ENCODE measurements at places on chromosomes 3 and 15. TPM values are rescaled to one million over a fixed set of nuclear protein-coding genes. Genes with fewer than 3 reads are reported as not detected.

CACNA2D2 gene
- total RNA-seq = 0.16 TPM

HRG gene
- not detected for total RNA-seq

ZCWPW2 gene
- 1.1 TPM for total RNA-seq

SLC51B gene
- total RNA-seq = 1.0 TPM

VWA5B2 gene
- total RNA-seq = not detected

ZNF501 gene
- total RNA-seq = 9.0 TPM

MESP2 gene
- total RNA-seq = 1.9 TPM

FOXL2NB gene
- total RNA-seq = not detected

MNS1 gene
- total RNA-seq = 1.9 TPM

OR5H1 gene
- total RNA-seq = not detected

GP9 gene
- total RNA-seq = not detected

SLC25A38 gene
- total RNA-seq = 19.9 TPM

C3orf20 gene
- not detected for total RNA-seq

TFDP2 gene
- total RNA-seq = 23.3 TPM

ROPN1 gene
- total RNA-seq = not detected

HACD2 gene
- total RNA-seq = 6.4 TPM

ZPLD1 gene
- total RNA-seq = under 0.01 TPM

TRPM7 gene
- total RNA-seq = 54.5 TPM

ACOX2 gene
- 28.2 TPM for total RNA-seq

CPN2 gene
- not detected for total RNA-seq

CCR4 gene
- total RNA-seq = not detected

FGF12 gene
- total RNA-seq = not detected

ANKRD63 gene
- total RNA-seq = not detected

PTH1R gene
- total RNA-seq = 0.77 TPM

WWTR1 gene
- 23.2 TPM for total RNA-seq

CPNE9 gene
- not detected for total RNA-seq

TM6SF1 gene
- total RNA-seq = 2.0 TPM

FRMD5 gene
- 9.3 TPM for total RNA-seq

NRROS gene
- total RNA-seq = 0.63 TPM

LRRC2 gene
- under 0.01 TPM for total RNA-seq

GRK7 gene
- total RNA-seq = not detected

XIRP1 gene
- total RNA-seq = not detected

STRIT1 gene
- total RNA-seq = not detected

GOLGA8T gene
- 0.17 TPM for total RNA-seq

HEMK1 gene
- total RNA-seq = 8.7 TPM

HOMER2 gene
- total RNA-seq = 9.0 TPM

THRB gene
- 0.09 TPM for total RNA-seq

CELSR3 gene
- 1.1 TPM for total RNA-seq

ARPIN gene
- total RNA-seq = 11.3 TPM

FOXL2 gene
- under 0.01 TPM for total RNA-seq

TMEM207 gene
- total RNA-seq = not detected

SHISA5 gene
- 91.1 TPM for total RNA-seq

CNBP gene
- 253 TPM for total RNA-seq

TRAT1 gene
- not detected for total RNA-seq

FANCD2OS gene
- total RNA-seq = not detected

MAGI1 gene
- total RNA-seq = 11.3 TPM

IRAK2 gene
- 5.2 TPM for total RNA-seq

LRRN1 gene
- total RNA-seq = not detected

BCL2A1 gene
- 8.8 TPM for total RNA-seq

TMEM108 gene
- not detected for total RNA-seq

EPHB1 gene
- total RNA-seq = 0.63 TPM

All from bronchial smooth muscle cell (primary cell).